NCI-H524 treated with DMSO at 0.1 percent for 48 hours (cell line): ENCODE measurements at places on chromosomes 16 and 17.

- no peak for DNase-seq
Measured at GRCh38 chr17:58219789-58220183, 731 bp upstream of the MKS1 start.

DNA sequence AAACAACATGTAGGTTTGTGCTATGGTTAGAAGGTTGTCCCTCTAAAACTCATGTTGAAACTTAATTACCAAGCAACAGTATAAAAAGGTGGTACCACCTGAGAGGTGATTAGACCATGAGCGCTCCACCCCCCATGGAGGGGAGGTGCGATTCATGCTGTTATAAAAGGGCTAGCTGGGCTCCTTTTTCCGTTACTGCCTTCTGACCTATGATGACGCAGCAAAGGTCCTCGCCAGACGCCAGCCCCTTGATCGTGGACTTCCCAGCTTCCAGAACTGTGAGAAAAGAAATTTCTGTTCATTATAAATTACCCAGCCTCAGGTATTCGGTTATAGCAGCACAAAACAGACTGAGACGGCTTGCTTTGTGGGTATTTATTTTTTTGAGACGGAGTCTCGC lies 167.8 kb downstream of the SNX29 start:
- DNase-seq = no peak

- DNase-seq = no peak
Measured at GRCh38 chr17:67055811-67056745, 11.7 kb downstream of the CACNG1 start.

- DNase-seq = no peak
Measured at GRCh38 chr17:40962059-40962561, 4.6 kb downstream of the KRT39 start.

GRCh38 chr16:69017036-69017783 lies 88.2 kb upstream of the HAS3 start:
- no peak for DNase-seq

DNA sequence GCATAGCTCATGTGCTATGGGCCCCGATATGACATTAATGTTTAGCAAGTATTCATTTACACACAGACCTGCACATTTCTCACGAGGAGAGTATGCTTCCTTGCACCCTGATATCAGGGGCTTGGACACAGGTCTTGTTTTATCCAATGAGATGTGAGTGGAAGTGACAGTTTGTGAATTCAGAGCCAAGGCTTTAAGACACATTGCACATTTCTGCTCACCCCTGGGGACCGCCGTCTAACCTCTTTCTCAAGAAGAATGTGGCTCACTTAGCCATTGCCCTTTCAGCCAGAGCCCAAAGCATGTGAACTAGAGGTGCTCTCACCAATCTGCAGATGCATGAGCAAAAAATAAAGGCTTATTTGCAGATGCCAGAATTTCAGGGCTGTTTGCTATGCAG lies 116.1 kb upstream of the C16orf82 start:
- no peak for DNase-seq

DNA sequence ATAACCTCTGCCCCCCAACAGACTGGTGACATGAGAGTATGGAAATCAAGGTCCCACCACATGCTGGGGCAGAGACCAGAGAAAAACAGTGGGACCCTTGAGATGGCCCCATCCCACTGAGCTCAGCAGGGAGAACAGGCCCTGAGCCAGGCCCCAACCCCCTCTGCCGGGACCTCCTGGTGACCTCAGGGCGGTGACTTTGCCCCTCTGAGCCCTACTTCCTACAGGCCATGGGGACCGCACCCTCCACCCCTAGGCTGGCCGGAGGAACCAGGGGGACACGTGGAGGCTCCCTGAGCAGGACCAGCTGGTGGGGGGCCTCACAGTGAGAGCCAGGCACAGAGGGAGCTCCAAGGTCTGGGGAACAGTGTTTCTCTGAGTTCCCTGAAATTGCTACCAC lies 13.8 kb upstream of the SRRM2 start:
- DNase-seq = no peak

GRCh38 chr17:67365738-67366192 lies 612 bp downstream of the PSMD12 start:
- DNase-seq = no peak

DNA sequence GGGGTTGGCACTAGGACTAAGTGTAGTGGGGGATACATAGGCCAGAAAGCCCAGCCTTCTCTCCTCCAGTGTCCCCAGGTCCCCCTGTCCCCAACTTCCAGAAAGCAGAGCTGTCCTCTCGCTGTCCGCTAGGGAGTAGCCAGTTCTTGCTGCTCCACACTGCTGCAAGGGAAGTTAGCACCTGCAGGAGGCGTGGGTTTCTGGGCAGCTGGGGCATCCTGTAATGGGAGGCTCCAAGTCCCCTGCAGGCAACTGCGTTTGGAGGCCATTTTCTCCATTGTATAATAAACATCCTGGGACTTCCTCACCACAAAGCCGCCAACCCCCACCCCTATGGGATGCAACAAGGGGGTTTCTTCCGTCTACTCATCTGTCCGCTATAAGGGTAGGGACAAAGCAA lies 1.7 kb downstream of the RPRML start:
- peak; percentile 79 for DNase-seq

DNA sequence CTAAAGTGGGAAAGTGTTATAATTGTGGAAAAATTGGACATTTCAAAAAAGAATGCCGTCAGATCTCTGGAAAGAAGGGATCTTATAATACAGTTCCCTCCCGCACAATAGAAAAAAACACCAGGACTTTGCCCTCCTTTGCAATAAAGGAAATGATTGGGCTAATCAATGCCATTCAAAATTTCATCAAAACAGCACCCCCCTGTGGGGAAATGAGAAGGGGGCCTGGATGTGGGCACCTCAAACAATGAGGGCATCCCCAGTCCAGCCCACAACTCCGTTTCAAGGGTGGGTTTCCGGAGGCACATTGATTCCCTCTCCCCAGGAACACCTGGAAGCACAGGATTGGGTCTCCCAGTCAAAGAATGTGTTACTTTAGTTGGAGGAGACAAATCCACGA lies 26.1 kb downstream of the CD300LG start:
- no peak for DNase-seq

DNA sequence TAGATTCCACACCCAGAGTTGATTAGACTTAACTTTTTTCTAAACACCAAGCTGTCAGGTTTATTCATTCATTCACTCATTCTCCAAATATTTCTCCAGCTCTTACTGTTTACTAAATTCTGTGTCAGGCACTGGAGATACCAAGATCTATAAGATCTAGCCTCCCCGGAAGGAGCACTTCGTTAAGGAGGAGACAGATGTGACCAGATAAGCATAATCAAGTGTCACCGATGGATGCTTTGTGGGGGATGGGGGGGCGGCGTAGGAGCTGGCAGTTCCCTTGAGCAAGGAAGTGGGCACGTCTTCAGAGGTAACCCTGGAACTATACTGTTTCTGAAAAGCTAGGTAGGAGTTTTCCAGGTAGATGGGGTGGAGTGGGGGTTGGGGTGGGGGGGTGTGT lies 3.8 kb upstream of the RPL26 start:
- no peak for DNase-seq

GRCh38 chr17:40818733-40819527 lies 3.5 kb downstream of the KRT10 start:
- DNase-seq = peak; percentile 20

DNA sequence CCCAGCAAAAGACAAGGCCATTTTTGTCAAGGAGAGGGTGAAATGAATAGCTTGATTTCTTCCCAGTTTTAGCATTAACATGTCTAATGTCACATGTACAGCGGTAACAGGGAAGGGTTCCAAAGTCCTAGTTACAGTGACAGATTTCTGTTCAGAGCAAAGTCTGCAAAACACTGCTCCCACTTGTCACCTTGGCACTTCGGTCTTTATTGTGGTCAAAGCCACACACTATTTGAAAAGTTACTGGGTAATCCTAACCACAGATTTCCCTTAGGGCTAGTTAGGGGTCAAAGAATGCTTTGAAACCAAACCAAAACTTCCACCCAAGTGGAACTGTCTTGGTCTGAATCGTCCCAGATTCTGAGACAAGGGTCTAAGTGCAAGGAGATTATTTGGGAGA lies 455.6 kb downstream of the HS3ST3B1 start:
- no peak for DNase-seq

GRCh38 chr16:19410435-19411171 lies 7.1 kb upstream of the TMC5 start:
- DNase-seq = no peak

DNA sequence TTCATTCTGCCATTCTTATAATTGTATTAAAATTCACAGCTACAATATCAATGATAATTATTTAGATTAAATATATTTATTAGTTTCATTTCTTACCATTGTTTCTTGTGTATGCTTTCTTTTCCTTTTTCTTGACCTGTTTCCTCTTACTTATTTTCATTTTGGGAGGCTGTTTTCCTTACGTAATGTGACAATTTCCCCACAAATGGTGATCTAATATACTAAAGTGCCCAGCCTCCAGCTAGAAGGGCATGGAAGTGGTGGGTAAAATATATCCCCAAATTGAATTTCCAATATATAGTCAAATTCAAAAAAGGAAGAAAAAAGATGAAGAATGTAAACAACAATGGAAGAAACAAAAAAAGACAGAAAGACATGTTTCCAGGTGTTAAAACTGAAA lies 1.5 kb upstream of the ABCA6 start:
- DNase-seq = no peak

- no peak for DNase-seq
Measured at GRCh38 chr17:69762766-69763165, 312.3 kb upstream of the KCNJ16 start.

DNA sequence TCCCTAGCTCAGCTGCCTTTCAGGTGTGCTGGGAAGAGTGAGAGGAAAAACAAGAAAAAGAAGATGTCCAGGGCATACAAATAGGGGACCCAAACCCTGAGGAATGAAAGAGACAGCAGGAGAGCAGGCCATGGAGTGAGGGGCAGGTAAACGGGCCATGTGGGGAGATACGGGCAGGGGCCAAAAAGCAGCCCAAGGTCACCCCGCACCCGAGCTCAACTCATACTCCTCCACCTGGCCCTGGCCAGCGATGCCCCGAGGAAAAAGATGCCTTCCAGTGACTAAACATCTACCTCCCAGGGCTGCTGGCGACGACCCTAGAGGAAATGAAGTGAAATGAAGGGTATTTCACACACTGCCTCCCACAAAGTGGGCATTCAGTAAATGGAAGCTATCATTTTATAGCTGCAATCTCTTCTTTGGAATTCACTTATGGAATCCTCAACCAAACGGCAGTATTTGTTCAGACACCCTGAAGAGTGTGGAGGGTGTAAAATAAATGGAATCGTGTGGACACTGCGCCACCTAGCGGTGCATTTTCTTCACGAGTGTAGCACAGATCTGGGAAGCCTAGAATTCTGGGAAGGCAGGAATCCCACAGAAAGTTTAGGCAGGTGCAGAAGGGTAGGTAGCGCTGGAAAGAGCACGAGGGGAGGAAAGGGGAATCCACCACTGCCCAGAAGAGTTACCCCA lies 14.9 kb downstream of the ELAC2 start:
- no peak for DNase-seq

DNA sequence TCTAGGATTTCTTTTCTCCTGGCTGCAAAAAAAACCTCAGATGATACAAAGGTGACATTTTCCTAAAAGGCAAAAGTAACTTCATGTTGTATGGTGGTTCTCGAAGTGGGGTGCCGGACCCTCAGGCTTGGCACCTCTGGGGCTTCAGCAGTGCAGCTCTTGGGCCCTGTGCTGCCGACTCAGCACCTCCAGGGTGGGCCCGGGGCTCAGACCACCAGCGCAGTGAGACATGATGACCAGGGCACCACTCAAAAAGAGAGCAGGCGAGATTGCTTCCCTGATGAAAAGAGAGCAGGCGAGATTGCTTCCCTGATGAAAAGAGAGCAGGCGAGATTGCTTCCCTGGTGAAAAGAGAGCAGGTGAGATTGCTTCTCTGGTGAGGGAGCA lies 98.7 kb upstream of the ZNF750 start:
- no peak for DNase-seq

DNA sequence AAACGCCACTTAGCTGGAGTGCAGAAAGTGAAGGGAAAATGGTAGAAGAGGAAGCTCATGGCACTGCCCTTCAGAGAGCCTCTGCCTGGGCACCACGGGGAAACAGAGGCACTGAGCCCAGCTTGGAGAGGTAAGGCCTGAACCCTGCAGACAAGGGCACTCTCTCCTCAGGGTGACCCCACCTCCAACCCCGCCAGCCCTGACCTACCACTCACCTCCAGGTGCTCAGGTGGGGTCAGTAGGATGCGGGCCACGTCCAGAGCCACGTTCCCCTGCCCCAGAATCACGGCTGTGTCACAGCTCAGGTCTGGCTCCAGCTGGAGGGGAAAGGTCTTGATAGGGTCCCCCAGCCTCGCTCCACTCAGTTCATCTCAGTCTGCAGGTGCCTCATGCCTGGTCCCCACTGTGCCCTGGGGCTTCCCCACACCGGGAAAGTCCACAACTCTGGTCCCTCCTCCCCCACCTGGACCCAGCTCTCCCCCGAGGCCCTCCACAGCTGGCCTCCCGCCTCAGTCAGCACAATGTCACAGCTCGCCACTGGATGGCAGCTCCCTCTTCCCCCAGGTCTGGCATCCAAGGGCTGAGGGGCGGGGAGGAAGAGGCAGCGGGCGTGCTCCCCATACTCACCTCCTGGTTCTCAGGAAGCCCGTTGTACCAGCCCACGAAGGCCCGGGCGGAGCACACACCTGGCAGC lies 6.0 kb upstream of the GRIN2C start:
- DNase-seq = no peak

DNA sequence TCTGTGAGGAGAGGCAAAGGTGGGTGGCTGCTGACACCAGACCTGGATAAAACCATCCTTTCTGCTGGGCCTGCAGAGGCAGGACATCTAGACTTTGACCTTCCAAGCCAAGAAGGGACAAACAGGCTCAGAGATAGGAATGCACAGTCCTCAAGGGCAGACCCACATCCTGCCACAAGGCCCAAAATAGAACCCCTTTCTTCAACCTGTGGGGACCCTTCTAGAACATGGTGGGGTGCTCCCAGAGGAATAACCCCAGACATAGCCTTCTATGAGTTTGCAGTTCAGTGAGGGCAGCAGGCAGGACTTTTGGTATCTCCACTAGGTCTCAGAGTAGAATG lies 3.8 kb upstream of the CBFB start:
- DNase-seq = no peak
